ENCODE measurements at places on chromosomes 7 and 10. TPM values are rescaled to one million over a fixed set of nuclear protein-coding genes. Genes with fewer than 3 reads are reported as not detected.

The TMEM176A gene
- polyA plus RNA-seq, result not detected

The HOXA13 gene
- polyA plus RNA-seq, result not detected

- peak; percentile 96 for DNase-seq
These were observed 58.1 kb upstream of the ST8SIA6 start for GRCh38 chr10:17512341-17513001.

DNA sequence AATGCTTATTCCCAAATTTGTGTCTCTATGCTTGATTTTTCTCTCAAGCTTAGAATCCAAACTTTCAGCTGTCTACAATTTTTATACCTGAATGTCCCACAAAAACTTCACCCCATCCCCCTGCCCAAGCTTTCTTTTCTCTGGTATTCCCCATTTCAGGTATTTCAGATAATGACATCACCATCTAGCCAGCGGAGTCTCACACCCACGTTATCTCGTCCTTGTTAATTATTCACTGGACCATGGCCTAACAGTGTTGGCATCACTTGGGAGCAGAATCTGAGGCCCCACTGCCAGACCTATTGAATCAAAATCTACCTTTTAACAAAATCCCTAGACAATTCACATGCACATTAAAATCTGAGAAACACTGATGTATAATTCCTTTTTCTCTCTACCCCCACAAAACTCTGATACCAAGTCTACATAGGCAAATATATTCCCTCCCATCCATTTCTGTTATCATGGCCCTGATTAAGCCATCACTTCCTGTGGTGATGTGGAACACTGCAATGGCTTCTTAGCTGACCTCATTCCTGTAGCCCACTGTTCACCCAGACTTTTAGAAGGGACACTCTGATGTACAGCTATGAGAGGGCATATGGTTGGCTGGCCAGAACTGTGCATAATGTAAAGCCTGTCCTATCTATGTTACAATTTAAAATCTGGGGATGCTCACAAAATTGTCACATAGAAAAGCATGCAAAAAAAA, 31.4 kb downstream of the ZNF438 start:
- no peak for DNase-seq

- DNase-seq, result no peak
These were observed 18.8 kb downstream of the VIPR2 start for GRCh38 chr7:159125955-159126270.

GRCh38 chr10:119090968-119091367, 10.4 kb upstream of the EIF3A start:
- DNase-seq, result peak; percentile 95

- DNase-seq, result no peak
These were observed 17.2 kb downstream of the ANK3 start for GRCh38 chr10:60372436-60372835.

The RBP4 gene
- not detected for polyA plus RNA-seq

DNA sequence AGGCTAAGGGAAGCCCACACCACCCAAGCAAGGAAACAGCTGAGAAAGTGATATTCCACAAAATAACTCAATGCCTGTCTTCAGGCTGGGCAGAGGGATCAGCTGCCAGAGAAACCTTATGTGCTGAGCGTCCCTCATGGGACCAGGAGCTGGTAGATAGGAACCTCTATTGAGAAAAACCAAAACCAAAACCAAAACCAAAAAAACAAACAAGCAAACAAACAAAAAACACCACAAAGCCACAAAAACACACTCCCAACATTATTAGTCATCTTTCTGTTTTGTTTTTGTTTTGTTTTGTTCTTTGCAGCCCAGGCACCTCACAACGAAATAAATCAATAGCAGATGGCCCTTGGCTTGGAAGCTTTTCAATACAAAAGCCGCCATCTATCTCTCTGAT, 760.8 kb upstream of the CELF2 start:
- DNase-seq, result no peak

The MKI67 gene
- polyA plus RNA-seq, result 20.8 TPM

DNA sequence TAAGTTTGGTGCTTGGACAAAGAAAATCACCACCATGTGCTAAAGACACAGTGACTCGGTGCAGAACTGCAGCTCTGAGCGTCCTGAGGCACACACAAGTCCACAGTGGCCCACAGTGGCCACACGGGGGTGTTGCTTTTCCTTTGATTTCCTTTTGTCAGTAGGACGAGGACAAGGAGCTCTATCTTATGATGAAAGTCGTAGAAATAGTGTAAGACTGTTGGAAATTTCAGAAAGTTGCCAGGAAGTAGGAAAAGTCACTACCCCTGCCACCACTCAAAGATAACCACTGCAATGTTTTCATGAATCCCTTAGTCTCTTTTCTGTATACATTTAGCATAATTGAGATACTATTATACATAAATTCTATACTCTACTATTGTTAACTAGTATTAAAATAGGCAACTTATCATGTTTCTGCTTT, 146.0 kb downstream of the TNS3 start:
- DNase-seq, result peak; percentile 56

- DNase-seq, result peak; percentile 55
These were observed 202.6 kb upstream of the FOXK1 start for GRCh38 chr7:4479367-4480039.

- no peak for DNase-seq
These were observed 28.8 kb upstream of the INPP5A start for GRCh38 chr10:132508581-132509443.
